ENCODE measurements at places on chromosomes 4 and X.

- DNase-seq = no peak
Observed at GRCh38 chrX:127324128-127324527, 504.6 kb downstream of the PRR32 start.

- no peak for DNase-seq
Observed at GRCh38 chr4:10144966-10145365, 28.4 kb upstream of the WDR1 start.

DNA sequence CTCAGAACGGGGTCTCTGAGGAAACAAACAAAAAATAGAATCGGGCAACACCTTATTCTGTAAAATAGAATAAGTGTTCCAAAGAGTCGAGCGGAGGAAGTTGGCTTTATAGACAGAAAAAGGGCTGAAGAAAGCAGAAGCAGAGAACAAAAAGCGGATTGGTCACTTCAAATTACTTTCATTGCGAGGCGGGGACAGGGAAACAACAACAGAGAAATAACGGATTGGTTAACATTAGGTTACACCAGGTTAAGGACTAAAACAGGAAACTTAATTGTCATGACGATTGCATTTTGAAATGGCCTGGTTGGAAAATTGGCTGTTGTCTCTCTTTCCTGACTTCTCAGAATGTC, 433 bp upstream of the COQ2 start:
- no peak for DNase-seq

DNA sequence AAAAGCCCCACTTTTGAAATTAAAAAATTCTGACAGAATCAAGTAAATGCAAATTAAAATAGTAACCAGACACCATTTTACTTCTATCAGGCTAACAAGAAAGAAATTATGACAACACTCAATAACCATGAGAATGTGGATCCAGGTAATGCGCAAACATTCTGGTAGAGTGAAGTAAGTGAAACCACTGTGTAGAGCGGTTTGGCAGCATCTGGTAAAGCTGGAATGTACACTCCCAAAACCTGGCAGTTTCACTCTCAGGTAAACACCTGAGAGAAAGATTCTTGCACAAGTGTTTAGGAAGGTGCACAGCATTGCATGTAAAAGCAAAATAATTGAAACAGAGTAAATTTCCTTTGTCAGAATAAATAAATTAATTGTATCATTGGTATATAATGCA, 81.8 kb downstream of the TRIML1 start:
- DNase-seq = no peak

DNA sequence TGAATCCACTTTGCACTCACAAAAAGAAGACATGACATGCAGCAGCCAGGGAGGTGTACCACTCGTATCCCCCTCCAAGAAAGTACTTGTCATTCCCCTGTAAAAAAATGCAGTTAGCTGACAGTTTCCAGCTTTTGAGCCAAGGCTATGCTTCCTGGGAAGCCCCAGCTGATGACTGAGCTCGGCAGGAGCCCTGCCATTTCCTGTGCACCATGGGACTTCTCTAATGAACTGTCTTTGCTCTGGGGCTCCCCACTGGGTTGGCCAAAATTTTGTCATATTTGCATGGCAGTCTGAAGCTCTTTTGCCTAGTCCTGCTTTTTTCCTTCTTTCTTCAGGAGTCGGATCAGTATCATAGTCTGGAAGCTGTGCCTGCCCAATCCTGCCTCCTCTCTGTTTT, 104.5 kb upstream of the MAOA start:
- no peak for DNase-seq

DNA sequence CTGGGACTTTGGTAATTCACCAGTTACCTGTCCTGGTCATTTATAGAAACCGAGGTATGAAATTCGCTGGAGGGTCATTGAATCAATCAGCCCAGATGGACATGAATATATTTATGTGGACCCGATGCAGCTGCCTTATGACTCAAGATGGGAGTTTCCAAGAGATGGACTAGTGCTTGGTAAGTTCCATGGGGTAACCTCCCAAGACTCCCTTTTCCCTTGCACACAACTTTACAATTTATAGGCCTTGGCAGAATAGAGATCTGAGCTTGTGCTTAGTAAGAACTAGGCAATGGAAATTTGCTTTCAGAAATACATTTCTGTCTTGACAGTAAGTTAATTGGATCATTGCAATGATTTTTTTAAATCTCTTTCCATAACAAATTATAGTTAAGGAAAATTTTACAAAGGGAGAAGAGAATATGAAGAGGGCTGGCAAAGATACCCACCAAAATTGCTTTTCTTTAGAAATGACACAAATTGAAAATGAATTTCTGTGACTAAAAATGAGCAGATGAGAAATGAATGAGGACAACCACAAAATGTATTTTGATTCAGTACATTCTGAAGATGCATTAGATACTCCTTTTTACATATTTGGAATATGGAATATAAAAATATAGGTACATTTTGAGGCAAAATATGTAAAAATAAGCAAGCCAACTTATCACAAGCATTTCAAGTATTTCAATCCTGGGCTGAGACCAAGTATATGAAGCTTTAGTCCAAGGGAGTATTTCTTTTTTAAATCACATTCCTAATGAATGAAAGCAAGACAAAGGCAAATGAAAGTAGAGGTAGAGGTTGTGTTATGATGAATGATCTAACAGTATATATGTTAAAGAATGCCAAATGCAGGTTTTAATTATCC, 45.9 kb downstream of the PDGFRA start:
- no peak for DNase-seq

DNA sequence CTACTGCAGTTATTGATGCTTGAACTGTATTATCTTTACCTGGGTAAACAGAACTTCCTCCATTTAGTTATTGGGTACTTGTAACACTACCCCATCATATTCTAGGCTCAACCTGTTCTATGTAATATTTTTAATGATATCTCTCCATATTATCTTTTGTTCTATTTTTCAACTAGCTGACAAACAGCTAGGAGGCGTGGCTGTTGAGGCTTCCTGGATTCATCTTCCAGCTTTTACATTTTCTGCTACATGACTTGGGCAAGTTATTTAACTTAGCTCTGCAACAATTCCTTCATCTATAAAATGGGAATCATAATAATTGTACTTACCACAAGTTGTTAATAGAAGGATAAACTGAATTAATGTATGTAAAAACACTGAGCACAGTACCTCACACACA, 349.3 kb downstream of the PTTG2 start:
- DNase-seq = no peak

- no peak for DNase-seq
Observed at GRCh38 chr4:133151341-133151690, 2.2 kb downstream of the PCDH10 start.

DNA sequence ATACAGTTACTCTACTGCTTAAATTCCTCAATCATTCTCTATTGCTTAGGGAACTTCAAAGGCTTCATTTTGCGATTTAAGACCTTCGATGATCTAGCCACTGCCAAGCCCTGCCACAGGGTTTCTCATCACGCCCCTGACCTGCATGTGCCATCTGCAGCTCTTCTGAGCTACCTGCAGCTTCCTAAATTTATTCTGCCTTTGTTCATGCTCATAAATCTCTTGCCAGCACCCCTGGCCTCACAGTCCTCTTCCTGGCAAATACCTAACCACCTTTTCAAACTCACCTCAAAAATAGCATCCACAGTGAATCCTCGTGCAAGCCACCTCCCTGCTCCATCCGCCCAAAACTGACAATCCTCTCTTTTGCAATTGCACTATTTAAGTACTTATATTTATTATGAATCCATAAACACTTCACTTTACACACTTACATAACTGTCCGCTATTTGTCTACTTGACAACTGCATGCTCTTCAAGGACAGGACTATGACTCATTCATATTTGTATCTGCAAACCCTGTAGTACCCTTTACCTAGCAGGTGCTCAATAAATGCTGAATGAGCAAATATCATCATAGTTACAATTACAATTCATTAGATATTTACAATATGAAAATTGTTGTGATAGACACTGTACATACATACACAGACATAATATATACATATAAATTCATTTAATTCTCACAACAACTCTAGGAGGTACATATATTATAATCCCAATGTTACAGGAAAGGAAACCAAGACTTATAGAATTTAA, 280.0 kb upstream of the RASGEF1B start:
- no peak for DNase-seq
